ENCODE measurements at places on chromosomes 3 and 15.

DNA sequence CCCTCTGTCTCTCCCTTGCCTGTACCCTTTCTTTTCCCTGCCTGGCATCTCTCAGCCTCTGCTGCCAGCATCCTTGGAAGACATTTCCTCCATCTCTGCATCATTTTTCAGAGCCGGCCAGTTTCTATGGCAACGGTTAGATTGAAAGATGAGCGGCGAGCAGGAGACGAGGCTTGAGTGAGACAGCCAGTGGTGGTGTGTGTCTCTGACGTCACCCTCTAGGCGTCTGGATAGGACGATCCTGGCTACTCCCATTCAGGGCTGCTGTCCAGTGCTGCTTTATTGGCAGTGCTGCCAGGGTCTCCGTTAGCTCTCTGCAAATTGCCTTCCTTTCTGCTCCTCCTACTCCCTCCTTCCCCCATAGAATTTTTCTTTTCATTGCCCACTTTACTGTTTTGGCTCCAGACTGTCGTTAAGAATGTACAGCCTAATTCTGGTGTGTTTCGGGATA, 57.9 kb downstream of the TRAK1 start:
- no peak for DNase-seq

- no peak for DNase-seq
Observed at GRCh38 chr3:68535782-68536181, 396.6 kb downstream of the TAFA4 start.

DNA sequence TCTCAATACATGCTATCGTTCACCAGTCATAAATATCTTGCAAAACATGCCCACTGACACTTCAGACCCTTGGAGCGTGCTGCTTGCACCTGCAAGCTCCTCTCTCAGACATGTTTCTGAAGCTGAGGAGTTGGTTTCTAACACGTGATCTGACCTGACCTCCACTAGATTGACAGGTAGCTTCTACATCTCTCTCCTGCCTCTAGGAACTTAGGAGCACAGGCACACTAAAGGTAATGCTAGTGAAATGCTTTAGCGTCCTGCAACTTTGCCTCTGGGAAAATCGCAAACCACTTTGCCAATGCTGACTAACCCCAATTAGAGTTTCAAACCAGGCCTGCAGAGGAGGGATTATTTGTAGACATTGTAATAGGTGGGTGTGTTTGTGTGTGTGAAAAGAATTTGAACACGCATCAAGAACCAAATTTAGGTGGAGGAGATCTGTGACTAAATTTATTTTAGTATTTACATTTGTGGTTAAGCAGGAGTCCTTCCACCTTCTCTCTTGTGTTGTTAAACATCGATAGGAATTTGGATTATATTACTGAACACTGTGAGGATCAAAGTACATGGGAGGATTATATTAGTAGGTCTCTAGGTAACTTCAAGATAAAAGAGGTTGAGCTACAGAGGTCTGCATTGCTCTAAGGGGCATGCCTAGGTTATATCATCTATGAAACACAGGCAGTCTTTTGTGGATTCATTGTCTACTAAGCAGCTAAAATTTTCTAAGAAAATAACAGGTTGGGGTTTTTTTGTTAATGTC, 86.7 kb upstream of the ZBED2 start:
- no peak for DNase-seq

GRCh38 chr3:52217409-52217805, 8.0 kb downstream of the TLR9 start:
- DNase-seq = no peak

GRCh38 chr15:52408823-52409222, 113.2 kb upstream of the MYO5C start:
- peak; percentile 20 for DNase-seq

GRCh38 chr3:186870421-186871201, 28.1 kb downstream of the ADIPOQ start:
- DNase-seq = no peak

DNA sequence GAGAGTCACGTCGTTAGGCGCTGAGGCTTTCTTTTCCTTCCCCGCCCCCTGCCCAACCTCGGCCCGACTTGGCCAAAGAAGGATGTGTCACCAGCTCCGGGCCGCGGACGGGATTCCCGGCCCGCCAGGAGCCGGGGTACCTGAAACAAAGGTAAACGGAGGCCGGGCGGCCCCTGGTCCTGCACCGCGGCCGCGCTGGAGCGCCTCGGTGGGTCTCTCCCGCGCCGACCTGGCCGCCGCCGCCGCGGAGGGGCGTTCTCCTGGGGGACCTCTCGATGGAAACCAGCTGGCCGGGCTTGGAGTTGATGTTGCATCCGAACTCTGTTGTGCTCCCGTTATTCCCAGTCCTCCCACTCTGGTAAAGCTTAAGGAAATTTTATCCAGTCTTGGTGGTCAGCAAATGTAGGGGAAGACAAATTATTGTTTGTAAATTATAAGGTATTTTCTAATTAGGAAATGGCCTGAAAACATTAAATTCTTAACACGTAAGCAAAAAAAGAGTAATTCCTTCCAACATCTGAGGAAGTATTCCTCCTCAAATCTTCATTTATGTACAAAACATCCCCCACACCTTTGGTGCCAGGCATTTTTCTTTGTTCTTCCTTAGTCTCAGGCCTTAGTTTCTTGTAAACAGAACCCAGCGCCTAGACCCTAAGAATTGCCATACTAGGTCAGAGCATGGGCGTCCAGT, 888 bp downstream of the PPP2R3A start:
- DNase-seq = no peak

DNA sequence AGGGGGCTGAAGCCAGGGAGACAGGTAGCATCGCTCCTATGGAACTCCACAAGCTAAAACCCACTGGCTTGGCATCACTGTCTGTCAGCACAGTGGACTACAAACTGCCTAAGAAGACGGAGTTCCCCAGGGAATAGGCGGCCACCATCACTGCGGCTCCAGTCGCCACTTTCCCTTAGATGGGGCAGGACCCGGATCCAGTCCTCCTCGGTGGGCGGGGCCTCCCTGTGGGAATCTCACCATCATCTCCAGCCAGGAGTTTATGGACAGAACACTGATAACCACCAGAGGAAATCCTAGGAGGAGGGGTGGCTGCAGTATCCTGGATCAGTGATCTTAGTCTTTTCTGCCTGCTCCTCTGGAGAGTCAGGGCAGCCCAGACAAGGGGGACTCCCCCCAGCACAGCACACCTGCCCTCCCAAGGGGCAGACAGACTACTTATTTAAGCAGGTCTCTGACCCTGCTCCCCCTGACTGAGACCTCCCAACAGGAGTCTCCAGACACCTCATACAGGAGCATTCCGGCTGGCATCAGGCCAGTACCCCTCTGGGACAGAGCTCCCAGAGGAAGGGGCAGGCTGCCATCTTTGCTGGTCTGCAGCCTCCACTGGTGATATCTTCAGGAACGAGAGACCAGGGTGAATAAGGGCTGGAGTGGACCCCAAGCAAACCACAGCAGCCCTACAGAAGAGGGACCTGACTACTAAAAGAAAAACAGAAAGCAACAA, 435.6 kb upstream of the RASGRP1 start:
- DNase-seq = no peak

DNA sequence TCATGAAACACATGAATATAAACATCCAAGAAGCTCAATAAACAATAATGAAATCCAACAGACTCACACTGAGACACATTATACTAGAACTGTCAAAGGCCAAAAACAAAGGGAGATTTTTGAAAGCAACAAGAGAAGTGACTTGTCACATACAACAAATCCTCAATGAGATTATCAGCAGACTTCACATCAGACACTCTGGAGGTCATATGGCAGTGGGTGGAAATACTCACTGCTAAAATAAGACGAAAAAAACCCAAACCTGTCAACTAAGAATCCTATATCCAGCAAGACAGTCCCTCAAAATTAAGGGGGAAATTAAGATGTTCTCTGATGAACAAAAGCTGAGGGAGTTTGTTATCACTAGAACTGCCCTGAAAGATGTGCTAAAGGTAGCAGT, 125.4 kb upstream of the MELTF start:
- no peak for DNase-seq

GRCh38 chr3:81195478-81195877, 566.0 kb downstream of the GBE1 start:
- no peak for DNase-seq
